GM18507 (cell line): ENCODE measurements at places on chromosomes 6 and 20.

DNA sequence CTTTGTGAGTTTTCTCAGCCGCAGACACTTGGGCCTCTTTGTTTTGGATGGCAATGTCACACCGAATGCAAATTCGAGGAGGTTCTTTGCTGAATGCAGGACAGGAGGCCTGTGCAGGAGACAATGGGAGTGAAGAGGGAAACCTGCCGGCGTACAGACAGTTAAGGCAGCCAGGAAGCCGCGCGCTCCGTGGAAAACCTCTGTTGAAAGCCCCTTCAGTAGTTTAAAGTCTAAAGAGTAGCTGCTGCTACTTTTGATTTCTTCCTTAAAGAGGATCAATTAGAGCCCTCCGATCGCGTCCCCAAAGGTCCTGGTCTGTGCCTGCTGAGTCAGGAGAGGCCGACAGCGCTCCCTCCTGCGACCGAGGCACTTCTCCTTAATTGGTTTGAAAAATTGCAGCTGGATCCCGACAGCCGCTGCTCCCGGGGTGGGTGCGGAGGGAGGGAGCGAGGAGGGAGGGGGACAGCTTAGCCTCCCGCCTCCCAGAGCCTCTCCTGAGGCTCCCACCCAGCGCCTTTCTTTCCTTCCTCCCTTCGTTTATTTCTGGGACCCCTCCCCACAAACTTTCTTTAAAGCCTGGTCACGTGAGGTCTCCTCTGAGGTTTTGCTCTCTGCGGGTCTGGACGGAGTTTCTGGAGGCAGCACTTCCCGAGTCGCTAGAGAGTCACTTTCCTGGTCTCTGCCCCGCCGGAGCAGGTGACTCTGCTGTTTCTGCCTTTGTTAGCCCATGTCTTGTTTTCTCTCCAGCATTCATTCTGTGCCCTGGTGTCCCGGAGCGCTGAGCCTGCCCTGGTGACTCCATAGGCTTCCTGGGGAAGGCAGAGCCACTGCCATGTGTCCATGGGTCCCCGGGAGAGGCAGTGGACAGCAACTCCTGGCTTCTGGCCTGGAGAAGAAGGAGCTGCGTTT is 22.3 kb upstream of the RPP40 start:
- no peak for DNase-seq

GRCh38 chr20:6940048-6940447 is 172.6 kb downstream of the BMP2 start:
- DNase-seq: no peak

DNA sequence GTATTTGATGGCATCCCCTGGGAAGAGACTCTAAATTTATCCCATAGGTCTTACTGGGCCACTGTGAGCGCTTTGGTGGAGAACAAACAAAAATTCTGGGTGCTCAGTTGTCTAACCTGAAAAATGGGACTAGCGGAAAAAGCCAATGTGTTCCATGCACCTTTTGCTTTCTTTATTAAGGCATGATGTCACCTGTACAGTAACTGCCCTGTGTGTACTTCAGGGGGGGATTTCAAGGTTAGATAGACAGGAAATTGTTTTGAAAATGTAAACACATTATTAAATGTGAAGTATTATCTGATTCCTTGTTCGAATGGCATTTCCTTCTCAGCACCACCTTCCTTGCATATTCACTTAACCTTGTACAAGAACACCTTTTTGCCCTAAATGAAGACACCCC is 1.2 kb upstream of the EDN1 start:
- no peak for DNase-seq

GRCh38 chr6:115896538-115897129 is 164.1 kb downstream of the FRK start:
- DNase-seq: no peak

DNA sequence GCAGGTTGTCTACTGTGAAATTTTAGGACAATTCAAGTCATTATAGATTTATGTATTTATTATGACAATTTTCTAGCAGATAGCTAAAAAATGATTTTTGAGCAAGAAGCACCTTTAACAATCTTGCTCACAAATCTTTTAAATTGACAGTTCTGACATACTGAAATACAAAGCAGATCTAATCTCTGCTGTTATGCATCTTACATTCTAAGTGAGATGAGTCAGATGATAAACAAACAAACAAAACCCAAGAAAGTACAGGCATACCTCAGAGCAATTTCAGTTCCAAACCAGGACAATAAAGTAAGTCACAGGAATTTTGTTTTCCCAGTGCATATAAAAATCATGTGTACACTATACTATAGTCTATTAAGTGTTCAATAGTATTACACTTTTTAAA is 430.7 kb upstream of the PTCHD4 start:
- no peak for DNase-seq

DNA sequence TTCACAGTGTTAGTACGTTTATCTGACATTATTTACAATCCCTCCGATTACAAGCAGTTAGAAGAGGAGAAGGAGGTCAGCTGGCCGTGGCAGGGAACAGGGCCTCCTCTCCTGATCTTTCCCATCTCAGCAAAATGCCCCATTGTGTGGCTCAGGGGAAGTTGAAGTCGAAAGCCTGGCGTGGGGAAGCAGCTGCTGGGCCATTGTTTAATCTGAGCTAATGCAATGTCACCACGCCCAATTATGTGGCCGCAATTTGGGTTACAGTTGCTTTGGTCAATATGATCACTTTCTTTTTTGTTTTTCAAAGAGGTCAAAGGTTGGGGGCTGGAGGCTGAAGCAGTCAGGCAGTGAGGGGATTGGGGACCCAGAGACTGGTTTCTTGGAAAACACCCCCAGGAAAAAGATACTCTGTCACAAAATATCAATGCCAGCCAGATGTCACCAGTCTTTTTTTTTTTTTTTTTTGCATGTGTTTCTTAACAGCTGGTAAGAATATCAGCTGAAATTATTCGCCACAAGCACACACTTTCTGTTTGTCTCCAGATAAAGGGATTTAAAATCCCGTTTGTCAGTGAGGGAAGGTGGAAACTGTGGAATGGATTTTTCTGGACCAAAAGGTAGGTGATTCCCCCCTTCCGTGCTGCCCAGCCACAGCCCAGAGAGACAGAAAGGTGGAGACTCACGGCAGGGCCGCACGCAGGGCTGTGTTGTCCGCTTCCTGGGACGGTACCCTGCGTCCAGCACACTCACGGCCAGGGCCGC is 24.6 kb downstream of the DLL1 start:
- DNase-seq: no peak

GRCh38 chr20:62269871-62270270 is 31.6 kb downstream of the OSBPL2 start:
- no peak for DNase-seq

DNA sequence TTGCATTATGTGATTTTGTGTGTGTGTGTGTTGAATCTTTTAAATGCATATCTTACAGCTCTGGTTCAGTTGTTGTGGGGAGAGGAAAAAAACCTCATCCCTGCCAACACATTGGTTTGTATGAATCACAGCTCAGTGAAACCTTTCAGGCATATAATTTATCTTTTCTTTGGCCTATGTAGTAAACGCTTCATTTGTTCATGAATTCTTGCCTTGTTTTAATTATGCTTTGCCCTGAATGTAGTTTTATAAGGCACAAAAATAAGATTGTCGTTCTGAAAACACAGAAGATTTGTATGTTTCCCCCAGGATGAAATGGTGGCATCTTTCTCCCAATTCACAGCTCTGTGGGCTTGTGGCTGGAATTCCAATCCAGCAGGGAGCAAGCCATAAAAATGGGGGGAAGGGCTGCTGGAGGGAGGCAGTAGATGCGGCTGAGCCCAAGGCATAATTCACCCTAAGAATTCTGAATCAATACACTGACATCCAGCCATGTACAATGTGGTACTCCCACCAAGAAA is 45.1 kb downstream of the BCAS1 start:
- DNase-seq: no peak

- DNase-seq: no peak
These were observed 1302.1 kb upstream of the GJE1 start for GRCh38 chr6:140830666-140831065.

DNA sequence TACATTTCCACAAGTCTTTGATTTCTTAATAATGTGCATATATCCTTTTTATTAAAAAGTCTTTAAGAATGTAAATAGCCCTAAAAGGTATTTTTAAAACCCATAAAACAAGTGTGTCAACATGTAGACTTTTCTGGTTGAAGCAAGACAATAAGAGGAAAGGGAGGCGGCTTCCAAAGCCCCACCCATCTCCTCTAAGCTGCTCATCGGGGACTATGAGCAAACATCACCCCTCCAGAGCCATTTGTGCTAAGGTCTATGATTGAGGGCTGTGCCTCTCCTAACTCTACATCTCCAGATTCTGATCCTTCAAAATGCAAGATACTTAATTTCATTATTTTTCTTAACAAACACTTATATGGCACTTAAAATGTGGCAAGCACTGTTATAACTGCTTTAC is 2.5 kb upstream of the NAA20 start:
- no peak for DNase-seq

DNA sequence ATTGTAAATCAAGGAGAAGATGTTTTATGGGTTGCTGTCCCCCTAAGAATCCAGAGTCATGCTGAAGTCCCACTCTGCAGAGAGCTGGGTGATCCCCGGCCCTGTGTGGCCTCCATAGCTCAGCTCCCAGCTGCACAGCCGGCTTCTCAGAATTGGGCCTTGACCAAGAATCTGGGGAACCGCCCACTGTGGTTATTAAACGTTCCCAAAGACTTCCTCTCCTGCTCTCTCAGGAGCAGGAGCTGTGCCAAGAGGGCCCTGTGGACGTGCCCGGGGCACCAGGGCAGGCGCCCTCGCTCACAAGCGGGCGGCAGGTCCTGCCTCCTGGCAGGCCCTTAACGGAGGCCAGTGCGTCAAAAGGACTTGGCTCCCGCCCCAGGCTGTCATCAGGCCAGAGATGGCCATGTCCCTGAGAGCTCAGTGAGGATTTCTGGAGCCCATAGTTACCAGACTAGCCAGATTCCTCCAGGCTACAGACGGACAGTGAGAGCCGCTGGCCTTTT is 30.4 kb downstream of the ZC3H12D start:
- DNase-seq: no peak

DNA sequence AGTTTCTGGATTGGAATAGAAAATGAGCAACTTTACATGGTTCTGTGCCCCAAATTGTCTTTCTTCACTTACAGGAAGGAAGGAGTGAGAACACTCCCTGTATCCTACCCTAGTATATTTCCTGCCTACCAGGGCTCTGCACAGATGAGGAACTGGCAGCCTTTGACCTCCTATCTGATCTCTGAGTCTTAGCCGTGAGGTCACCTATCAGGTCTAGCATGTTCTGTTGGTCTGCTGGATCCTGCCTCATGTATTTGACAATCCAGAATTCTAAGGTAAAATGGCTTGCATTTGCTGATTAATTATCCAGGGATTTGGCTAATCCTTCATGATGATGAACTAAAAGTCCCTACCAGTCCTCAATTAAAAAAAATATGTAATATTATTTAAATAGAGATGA is 35.0 kb upstream of the TRAM2 start:
- DNase-seq: no peak

GRCh38 chr6:109434456-109434855 is 6.0 kb downstream of the PPIL6 start:
- no peak for DNase-seq

- DNase-seq: no peak
These were observed 2.4 kb upstream of the PTGIS start for GRCh38 chr20:49570161-49570827.

DNA sequence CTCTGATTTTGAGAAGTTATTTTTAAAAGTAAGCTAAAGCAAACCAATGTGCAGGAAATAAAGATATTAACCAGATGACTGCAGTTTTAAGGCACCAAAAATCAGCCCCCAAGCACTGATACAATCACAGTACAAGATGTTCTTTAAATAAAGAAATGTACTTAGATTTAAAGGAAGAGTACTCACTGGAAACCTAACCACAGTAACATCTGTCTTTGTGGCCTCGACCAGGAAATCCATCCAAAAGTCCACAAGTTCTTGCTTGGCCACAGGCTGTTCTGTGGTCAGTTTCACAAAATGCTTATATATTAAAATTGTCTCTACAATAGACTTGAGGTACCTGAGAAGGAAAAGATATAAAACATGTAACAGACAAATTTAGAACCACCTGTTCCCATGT is 105.9 kb upstream of the MAP7 start:
- DNase-seq: no peak

- DNase-seq: no peak
These were observed 3.2 kb downstream of the CD40 start for GRCh38 chr20:46121184-46121930.

- no peak for DNase-seq
These were observed 150.8 kb downstream of the PRL start for GRCh38 chr6:22145823-22146677.

GRCh38 chr20:7240490-7240889 is 473.0 kb downstream of the BMP2 start:
- no peak for DNase-seq

DNA sequence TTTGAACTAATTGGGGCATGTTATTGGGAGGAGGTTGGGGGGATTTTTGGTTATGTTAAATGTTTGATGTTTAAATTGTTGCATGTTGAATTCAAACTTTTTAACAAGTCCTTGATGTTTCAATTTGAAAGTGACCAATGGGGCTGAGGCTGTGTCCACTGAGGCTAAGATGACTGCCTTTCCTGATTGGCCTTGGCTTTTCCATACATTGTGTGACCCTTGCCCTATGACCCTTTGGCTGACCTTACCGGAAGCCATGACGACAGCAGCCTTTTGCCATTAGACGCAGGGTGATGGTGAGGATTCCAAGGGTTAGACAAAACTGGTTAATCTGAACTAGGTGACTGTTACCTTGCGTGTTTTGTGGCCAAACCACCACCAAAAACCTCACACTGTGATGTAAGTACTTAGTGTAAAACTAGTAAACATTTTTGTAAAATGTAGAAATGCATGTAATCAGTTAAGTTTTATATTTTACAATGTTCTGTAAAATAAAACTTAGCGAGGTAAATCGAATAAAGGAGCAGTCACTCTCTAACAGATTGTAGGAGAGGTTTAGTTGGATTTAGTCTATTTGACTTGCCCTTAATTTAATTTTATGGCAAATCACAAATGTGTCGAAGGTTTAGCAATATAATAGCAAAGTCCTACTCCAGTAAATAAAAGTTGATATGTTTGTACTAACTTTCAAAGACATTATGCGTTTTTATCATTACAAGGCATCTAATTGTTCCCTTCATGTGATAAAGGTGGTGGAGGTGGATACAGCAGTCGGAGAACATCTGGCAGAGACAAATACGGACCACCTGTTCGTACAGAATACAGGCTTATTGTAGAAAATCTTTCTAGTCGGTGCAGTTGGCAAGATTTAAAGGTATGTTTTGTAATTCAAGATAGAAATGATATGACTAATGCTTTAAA is 1.6 kb downstream of the SRSF6 start:
- DNase-seq: no peak

DNA sequence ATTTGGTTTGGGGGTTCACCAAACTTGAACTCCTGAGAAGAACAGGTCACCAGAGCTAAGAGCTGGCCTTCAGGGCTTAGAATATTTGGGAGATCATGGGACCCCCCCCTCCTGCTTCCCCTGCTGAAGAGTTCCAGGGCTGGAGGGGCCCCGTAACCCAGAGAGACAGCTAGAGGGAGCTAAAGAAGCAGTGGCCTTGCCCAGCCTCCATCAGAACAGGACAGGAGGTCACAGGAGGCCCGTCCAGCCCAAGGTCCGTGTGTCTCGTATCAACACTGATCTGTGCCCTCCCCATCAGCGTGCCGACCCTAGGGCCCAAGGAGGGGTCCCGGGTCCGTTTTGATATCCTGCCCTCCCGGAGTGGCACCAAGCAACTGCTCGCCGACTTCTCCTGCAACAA is 40.6 kb upstream of the TGM6 start:
- DNase-seq: no peak
